ENCODE measurements at places on chromosomes 3 and 15. TPM values are rescaled to one million over a fixed set of nuclear protein-coding genes. Genes with fewer than 3 reads are reported as not detected.

- no peaks in the 10 kb centered on the region for H3K27me3 ChIP-seq
- no peak overlapping the region for H3K4me3 ChIP-seq
- no peak for DNase-seq
Measured at GRCh38 chr15:28934645-28935044, 48.9 kb downstream of the APBA2 start.

GRCh38 chr3:25888892-25889524, 99.1 kb downstream of the OXSM start:
- DNase-seq: no peak
- no peaks in the 10 kb centered on the region for H3K4me1 ChIP-seq
- no peak overlapping the region for H3K4me3 ChIP-seq

The LNP1 gene
- 3.3 TPM for total RNA-seq

- no peak for DNase-seq
- no peaks in the 10 kb centered on the region for H3K27me3 ChIP-seq
- no peaks in the 10 kb centered on the region for H3K4me1 ChIP-seq
- H3K27ac ChIP-seq: peak overlapping the region; percentile 83
- H3K36me3 ChIP-seq: no peaks in the 10 kb centered on the region
Measured at GRCh38 chr15:68812597-68813431, 7.9 kb downstream of the ANP32A start.

The ST8SIA2 gene
- 0.59 TPM for total RNA-seq

DNA sequence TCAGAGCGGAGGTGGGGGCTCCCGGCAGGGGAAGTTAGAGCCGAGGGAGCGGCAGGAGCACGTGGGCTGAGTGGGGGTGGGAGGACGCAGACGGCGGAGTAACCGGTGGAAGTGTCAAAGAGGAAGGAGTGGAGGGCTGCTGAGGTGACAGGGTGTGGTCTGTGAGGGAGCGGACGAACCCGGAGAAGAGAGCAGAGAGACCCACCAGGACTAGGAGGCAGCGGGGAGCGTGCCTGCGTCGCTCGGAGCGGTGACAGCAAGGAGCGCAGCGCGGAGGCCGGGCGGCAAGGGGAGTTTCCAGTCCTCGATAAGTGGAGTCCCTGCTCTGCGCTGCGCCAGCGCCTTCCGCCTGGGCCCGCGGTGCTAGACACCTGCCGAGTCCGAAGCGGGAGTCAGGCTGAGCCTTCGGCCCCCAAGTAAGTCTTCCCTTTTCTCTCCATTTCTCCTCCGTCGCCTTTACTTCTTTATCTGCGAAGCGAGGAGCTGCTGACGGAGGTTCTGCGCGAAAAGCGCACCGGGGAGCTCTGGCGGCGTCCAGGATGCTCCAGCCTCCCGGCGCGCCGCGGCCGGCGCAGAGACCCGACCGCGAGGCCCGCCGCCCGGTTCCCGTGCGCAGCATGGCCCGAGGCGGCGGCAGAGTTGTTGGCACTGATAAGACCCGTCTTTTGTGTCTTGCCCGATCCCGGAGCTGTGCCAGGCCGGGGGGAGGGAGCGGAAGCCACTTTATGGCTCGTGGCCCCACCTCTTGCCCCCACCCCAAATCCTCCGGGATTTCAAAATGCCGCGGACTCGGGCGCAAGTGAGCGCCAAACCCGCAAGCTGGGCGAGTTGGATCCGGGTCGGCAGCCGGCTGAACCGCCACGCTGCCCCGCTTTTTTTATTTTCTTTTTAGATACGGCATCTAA, 533.0 kb upstream of the SEMA6D start:
- no peak for DNase-seq
- no peaks in the 10 kb centered on the region for H3K27me3 ChIP-seq
- H3K27ac ChIP-seq: no peak overlapping the region
- H3K36me3 ChIP-seq: no peaks in the 10 kb centered on the region

DNA sequence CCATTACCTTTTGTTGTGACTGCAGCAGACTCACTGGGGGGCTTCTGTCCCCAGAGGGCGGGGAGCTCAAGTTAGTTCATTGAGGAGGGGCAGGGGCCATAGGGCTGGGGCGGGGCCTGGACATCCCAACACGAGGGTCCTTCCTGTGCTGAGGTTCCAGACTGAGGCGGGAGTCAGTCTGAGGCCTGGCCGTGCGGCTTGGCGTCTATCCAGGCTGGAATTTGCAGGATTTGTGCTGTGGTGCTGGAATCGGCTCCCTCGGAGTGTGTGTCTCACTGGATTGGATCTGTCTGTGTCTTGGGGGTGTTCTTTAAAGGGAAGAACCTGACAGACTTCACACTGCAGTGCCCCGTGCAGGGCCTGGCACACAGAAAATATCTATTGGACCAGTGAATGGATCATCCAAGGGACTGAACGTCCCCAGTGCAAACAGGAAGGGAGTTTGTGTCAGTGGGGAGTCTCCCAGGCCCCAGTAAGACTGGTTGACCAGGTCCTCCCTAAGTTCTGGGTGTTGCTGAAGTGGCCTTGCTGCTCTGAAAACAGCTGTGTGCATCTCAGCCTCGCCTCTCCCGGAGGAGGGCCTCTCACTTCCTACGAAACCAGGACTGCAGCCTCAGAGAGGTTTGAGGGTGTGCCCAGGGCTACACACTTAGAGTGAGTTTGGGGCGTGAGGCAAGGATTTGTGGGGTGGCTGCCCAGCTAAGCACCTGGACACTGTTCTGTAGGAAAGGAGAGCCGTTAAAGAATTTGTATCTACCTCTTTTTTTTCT, 26.1 kb downstream of the GOLGA6L2 start:
- H3K36me3 ChIP-seq: no peaks in the 10 kb centered on the region
- no peak overlapping the region for H3K4me3 ChIP-seq
- DNase-seq: peak; percentile 42
- H3K27me3 ChIP-seq: no peaks in the 10 kb centered on the region
- H3K27ac ChIP-seq: no peak overlapping the region

DNA sequence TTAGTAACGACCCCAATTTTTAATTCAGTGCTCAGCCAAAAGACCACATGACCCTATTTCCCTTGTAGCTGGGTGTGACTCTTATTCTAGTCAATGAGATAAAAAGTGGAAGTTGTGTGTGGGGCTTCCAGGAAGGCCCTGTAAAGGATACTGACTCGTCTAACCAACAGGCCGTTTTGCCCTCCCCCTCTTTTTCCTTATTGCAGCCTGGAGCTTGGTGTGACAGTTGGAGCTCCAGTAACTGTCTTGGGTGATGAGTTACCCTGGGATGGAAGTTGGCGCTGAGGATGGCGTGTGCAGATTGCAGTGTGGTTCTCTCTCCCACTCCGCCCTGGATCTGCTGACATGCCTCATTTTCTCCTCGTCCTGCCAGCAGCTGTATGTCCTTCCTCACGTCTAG, 209.3 kb upstream of the PROK2 start:
- H3K4me1 ChIP-seq: no peaks in the 10 kb centered on the region
- no peak for DNase-seq
- H3K4me3 ChIP-seq: no peak overlapping the region
- H3K27me3 ChIP-seq: no peaks in the 10 kb centered on the region
- no peak overlapping the region for H3K27ac ChIP-seq

GRCh38 chr3:170642882-170643601, 57.2 kb upstream of the SLC7A14 start:
- H3K36me3 ChIP-seq: no peaks in the 10 kb centered on the region
- no peak for DNase-seq
- no peaks in the 10 kb centered on the region for H3K4me1 ChIP-seq
- H3K27ac ChIP-seq: no peak overlapping the region
- no peak overlapping the region for H3K4me3 ChIP-seq
